ENCODE measurements at places on chromosomes 5 and 9. TPM values are rescaled to one million over a fixed set of nuclear protein-coding genes. Genes with fewer than 3 reads are reported as not detected.

SH3RF2 gene
- total RNA-seq: 48.4 TPM

RFK gene
- total RNA-seq: 16.7 TPM

ENG gene
- total RNA-seq: 130 TPM

P4HA2 gene
- 42.0 TPM for total RNA-seq

OTULINL gene
- 8.8 TPM for total RNA-seq

TNFSF15 gene
- 0.74 TPM for total RNA-seq

CREB3 gene
- total RNA-seq: 35.1 TPM

SVEP1 gene
- total RNA-seq: 84.5 TPM

CNOT8 gene
- total RNA-seq: 62.1 TPM

SNAPC4 gene
- 3.2 TPM for total RNA-seq

NPR3 gene
- total RNA-seq: 14.7 TPM

MORN5 gene
- total RNA-seq: not detected

NMUR2 gene
- not detected for total RNA-seq

SOX30 gene
- total RNA-seq: not detected

GRCh38 chr9:129863059-129863690 is 27.9 kb downstream of the USP20 start:
- DNase-seq: no peak
- H3K27ac ChIP-seq: no peak overlapping the region
- no peaks in the 10 kb centered on the region for H3K27me3 ChIP-seq
- H3K4me3 ChIP-seq: no peak overlapping the region

DNA sequence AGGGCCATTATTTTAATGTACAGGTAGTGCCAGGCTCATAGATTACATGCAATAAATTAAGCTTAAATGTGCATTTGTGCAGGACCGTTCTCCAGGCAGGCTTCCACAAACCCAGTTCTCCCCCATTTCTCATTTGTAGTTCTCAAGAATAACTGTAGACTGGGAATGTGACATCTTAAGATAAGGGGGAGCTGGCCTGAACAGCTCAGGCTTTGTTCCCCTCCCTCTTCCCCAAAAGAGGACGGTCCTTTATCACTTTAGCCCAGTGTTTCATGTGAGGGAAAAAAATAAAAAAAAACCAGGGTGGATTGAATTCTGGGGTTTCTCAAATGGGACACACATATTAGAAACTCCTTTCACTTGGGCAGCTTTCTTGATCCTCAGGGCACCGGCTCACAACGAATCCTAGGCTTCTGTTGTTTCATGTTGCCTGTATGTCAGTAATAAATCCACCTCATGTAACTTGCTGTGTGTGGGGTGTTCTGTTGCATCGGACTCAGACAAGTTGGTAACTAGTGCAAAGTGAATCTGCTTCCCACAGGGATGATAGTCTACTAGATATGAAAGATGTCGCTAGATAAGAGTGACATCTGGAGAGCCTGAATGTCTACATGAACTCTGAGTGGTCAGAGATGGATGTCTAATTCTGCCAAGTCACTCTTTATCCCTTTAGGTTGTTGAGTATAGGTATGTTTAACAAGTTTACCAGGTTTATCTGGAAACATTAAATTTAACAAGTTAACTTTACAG is 2030.6 kb upstream of the NUDT12 start:
- H3K4me3 ChIP-seq: no peak overlapping the region
- H3K36me3 ChIP-seq: no peaks in the 10 kb centered on the region
- no peak for DNase-seq
- H3K27ac ChIP-seq: no peak overlapping the region
- H3K4me1 ChIP-seq: no peaks in the 10 kb centered on the region

- no peaks in the 10 kb centered on the region for H3K4me1 ChIP-seq
- H3K27me3 ChIP-seq: no peaks in the 10 kb centered on the region
- DNase-seq: no peak
These were observed 272.8 kb upstream of the SLC30A5 start for GRCh38 chr5:68821056-68821455.

- H3K36me3 ChIP-seq: no peaks in the 10 kb centered on the region
- peak overlapping the region; percentile 88 for H3K4me3 ChIP-seq
- peaks cover 39% of the 10 kb centered on the region for H3K4me1 ChIP-seq
- peak overlapping the region; percentile 79 for H3K27ac ChIP-seq
- DNase-seq: no peak
These were observed 1.1 kb downstream of the FKBP15 start for GRCh38 chr9:113219969-113220368.

DNA sequence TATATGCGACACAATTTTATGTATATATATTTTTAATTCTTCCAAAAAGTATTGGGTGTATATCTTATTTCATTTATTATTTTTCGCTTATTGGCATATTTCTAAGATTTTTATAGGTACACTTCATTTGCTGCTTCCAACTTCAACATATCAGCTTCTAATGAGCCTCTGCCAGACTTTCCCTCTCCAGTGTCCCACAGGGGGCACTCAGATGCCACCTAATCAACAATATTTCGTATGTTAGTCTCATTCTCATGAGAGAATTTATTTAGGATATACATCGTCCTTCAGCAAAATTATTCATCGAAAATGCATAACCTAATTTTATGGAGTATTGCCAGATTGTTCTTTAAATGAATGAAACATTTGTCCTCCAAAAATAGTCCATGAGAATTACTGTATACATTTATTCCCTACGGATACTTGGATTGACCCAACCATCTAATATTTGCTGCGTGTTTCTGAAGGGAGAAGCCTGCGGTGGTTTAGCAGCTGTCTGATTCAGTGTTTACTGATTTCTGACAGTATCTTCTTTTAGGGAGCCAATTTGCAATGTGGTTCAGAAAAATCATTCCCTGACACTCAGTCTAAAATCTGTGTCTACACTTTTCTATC is 100.6 kb upstream of the SELENOP start:
- H3K27me3 ChIP-seq: no peaks in the 10 kb centered on the region
- no peak for DNase-seq
- no peaks in the 10 kb centered on the region for H3K4me1 ChIP-seq
- H3K4me3 ChIP-seq: no peak overlapping the region
- H3K27ac ChIP-seq: no peak overlapping the region

DNA sequence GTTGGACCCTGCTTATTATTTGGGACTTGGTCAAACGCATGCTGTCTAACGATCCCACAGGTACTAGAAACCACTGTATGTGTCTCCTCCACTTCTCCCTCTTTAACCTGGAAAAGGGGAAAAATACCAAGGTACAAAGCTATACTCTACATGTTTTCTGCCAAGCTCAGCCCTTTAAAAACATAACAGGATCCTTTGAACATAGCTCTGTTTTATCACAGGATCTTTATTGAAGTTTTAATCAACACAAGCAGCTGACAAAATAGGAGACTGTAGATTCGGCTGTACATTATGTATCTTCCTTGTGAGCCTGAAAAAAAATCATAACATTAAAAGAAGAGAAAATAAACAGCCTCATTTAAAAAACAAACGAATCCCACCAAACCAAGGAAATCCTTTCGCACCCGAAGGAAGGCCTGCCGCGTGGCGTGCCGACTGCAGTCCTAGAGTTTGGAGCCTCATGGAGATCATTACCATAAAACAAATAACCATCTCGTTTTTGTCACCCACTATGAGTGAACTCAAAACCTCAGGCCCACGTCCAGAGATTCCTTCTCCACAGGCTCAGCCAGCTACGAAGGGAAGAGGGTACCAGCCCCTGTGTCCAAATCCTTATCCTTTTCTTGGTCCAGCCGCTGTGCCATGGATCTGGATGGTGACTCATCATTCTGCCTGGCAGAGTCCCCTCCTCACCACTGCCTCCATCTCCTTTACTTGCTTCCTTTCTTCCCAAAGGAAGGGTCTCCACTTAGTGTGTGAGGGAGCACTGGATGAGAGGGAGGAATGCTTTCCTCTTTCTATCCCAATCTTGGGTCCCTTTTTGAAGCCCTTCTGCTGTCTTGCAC is 651.1 kb downstream of the CCDC171 start:
- no peak overlapping the region for H3K4me3 ChIP-seq
- H3K36me3 ChIP-seq: no peaks in the 10 kb centered on the region
- no peak overlapping the region for H3K27ac ChIP-seq
- DNase-seq: no peak

- peaks cover 7% of the 10 kb centered on the region for H3K4me1 ChIP-seq
- H3K27me3 ChIP-seq: no peaks in the 10 kb centered on the region
- no peaks in the 10 kb centered on the region for H3K36me3 ChIP-seq
- H3K27ac ChIP-seq: no peak overlapping the region
- DNase-seq: no peak
These were observed 52.2 kb downstream of the SGCD start for GRCh38 chr5:156379206-156379605.

DNA sequence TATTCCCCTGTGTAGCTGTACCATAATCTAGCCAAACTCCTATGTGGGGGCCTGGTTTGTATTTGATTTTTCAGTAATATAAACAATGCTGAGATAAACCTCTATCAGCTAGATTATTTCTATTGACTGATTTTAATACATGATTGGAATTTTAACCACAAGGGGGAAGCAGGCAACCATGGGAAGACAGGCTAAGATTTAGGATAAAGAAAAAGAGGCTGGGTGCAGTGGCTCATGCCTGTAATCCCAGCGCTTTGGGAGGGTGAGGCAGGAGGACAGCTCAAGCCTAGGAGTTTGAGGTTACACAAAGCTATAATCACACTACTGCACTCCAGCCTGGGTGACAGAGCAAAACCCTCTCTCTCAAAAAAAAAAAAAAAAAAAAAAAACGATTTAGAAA is 18.1 kb upstream of the GPX3 start:
- H3K4me3 ChIP-seq: no peak overlapping the region
- no peaks in the 10 kb centered on the region for H3K36me3 ChIP-seq
- H3K27me3 ChIP-seq: no peaks in the 10 kb centered on the region
- no peak for DNase-seq

GRCh38 chr9:33017283-33018041 is 7.6 kb upstream of the DNAJA1 start:
- H3K4me3 ChIP-seq: no peak overlapping the region
- no peaks in the 10 kb centered on the region for H3K36me3 ChIP-seq
- H3K27ac ChIP-seq: no peak overlapping the region

GRCh38 chr5:147981074-147981473 is 74.7 kb upstream of the C5orf46 start:
- H3K4me3 ChIP-seq: no peak overlapping the region
- no peaks in the 10 kb centered on the region for H3K27me3 ChIP-seq
- H3K27ac ChIP-seq: no peak overlapping the region

DNA sequence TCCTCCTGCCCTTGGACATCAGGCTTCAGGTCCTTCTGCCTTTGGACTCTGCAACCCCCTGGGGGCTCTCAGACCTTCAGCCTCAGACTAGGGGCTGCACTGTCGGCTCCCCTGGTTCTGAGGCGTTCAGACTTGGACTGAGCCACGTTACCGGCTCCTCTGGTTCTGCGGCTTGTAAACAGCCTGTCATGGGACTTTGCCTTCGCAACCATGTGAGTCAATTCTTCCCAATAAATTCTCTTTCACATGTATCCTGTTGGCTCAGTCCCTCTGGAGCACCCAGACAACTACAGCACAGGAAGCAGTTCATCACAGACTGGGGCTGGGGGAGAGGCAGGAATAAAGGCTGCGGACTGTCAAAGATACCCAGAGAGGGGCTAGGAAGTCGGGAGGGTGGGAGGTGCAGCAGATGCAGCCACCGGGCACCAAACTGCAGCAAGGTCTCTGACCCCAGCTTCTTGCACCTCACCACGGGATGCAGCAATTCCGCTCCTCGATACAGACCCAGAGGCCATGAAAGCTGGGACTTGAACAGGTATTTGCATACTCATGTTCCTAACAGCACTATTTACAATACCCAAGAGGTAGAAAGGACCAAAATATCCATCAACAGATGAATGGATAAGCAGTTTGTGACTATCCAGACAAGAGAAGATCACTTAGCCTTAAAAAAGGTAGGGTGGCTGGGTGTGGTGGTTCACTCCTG is 100.8 kb downstream of the COL23A1 start:
- no peak overlapping the region for H3K27ac ChIP-seq
- H3K36me3 ChIP-seq: no peaks in the 10 kb centered on the region
- H3K27me3 ChIP-seq: no peaks in the 10 kb centered on the region
- no peak overlapping the region for H3K4me3 ChIP-seq

- H3K36me3 ChIP-seq: no peaks in the 10 kb centered on the region
- no peak overlapping the region for H3K27ac ChIP-seq
- H3K4me1 ChIP-seq: peaks cover 36% of the 10 kb centered on the region
These were observed 4.7 kb downstream of the NTNG2 start for GRCh38 chr9:132166599-132166998.

DNA sequence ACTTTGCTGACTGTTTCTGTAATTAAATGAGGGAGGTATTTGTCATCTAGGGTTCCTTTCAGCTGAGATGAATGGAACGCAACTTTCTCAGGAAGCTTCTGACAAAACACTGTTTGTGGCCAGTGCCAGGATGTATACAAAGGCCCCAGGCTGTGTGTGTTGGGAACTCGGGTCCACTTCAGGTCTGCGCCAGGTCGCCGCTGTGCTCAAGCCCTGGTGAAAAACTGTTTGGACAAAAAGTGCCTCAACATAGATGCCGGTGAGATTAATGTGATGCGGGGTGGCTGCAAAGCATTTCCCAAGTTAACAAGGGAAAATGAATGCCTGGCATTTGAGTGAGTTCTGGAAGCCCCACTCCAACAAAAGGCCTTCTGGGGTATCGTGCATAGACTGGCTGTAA is 156.4 kb downstream of the GABBR2 start:
- H3K36me3 ChIP-seq: no peaks in the 10 kb centered on the region
- H3K27ac ChIP-seq: no peak overlapping the region
- no peaks in the 10 kb centered on the region for H3K4me1 ChIP-seq
- H3K4me3 ChIP-seq: no peak overlapping the region
- H3K27me3 ChIP-seq: no peaks in the 10 kb centered on the region

DNA sequence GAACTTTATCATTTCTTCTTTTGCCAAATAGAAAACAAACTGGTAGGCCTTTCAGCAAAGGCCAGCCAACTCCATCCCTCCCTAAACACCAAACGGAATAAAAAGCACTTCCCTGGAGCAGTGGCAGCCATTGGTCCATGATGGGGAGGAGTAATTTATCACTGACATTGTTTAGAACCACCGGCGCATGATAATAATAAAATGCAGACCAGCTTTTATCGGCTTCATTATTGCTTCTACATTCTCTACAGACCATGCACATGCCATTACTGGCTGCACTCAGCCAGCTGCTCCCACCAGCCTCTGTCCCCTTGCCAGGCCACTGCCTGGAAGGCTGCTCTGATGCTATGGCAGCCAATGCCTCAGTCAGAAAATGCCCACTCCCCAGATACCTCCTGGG is 45.9 kb downstream of the ABCA1 start:
- H3K36me3 ChIP-seq: peaks cover 12% of the 10 kb centered on the region
- no peak overlapping the region for H3K4me3 ChIP-seq
- no peak overlapping the region for H3K27ac ChIP-seq
